Left lung (tissue), 14 donors: ENCODE measurements at places on chromosomes 12 and 14.
A peak's percentile ranks its signal among the peaks of the same experiment; 100 is the strongest.

DNA sequence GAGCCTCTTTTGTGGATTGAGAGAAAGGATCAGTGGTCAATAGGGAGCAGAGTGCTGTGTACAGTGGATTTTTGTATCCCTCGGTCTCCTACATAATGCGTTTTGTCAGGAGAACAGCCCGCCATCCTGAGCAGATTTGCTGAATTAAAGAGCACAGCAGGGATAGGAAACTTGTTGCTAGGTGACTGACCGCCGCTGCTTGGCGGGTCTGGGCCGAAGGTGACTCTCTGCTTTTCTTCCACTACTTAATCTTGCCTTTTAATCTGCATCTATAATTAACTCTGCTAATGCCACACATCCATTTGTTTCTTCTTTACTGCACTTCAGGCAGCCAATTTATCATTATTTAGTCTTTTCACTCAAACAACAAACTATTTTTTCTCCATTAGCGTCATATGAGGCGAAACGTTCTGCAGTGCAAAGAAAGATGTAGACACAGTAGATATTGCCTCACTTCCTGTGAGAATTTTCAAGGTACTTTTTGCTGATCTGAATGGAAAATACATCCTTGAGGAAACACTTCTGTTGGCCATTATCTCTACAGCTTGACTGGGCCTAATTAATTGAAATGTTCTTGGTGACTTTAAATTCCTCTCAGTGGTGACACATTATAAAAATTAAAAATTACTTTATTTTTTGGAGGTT, 108.0 kb downstream of the PPM1A start:
- no peak for DNase-seq

DNA sequence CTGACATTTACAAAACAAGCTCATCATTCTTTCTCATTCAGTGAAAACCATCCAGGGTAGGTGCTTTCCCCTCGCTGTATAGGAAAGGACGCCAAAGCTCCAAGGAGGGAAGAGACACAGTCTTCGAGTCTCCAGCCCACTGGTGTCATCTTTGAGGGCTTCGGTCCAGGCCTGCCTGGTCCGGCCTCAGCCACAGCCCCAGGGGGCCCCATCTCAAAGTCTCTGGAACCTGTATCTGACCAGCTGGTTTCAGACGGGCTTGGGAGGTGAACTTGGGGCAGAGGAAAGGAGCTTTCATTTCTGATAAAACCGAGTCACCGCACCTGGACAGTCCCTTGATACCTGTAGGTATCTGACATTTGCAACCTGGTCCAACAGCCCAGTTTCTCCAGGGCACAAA, 229.5 kb upstream of the RTL1 start:
- DNase-seq, result no peak

GRCh38 chr12:53254816-53255545, 13.1 kb upstream of the ESPL1 start:
- DNase-seq, result no peak

DNA sequence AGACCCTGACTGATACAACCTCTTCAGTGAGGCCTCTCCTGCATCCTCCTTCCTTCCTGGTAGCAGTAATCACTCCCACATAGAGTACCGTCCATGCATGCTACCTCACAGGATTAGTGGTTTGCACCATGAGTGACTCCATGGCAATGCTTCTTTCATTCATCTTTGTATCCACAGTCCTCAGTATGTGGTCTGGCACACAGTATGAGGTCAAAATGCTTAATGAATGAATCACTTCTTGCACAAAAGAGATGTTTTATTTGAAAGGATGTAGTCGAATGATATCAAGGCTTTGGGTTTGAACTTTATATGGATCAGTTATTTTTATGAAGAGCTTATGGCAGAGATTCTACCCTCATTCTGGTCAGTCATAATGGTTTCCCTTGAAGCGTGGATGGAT, 42.2 kb downstream of the KCNA5 start:
- no peak for DNase-seq

GRCh38 chr14:64289571-64289970, 4.6 kb downstream of the ESR2 start:
- no peak for DNase-seq

DNA sequence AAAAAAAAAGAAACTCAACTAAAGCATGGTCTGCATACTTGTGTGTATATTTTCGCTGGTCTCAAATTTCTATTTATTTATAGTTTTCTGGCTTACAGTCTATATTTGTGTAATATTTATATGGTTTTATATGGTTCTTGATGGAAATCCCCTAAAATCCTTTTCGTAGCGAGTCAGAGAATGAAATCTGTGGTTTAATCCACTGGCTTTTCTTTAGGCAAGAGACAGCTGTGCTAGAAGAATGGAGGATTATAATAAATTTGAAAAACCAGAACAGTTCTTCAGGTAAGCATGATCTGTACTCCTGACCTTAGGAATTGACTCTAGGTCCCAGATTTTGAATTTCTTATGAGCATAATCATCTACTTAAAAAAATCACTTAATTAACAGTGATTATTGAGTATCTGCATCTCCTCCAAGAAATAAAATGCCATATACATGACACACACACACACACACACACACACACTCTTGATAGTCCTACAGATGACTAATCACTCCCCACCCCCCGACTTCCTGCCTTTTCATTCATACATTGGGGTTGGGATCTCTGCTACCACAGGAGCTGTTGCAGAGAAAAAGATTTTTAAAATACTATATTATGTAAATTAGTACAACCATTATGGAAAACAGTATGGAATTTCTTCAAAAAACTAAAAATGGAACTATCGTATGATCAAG, 113.4 kb downstream of the CRADD start:
- no peak for DNase-seq

DNA sequence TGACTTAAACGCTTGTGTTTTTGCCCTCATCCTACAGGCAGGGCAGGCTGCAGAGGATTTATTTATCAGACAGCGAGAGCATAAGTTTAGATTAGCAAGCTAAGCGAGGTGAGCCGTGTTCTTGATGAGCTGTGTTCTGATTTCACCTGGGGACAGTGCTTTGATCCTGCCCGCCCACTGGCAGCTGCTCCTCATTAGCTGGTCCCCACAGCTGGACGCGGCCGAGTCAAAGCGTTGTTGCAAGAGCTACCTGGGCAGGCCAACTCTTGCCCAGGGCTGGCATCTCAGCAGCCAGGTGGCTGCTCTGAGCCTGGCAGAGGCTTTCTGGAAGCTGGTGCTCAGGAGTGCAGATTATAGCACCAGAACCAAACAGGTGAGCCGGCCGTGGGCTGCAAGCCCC, 46.8 kb upstream of the BEGAIN start:
- DNase-seq, result no peak

DNA sequence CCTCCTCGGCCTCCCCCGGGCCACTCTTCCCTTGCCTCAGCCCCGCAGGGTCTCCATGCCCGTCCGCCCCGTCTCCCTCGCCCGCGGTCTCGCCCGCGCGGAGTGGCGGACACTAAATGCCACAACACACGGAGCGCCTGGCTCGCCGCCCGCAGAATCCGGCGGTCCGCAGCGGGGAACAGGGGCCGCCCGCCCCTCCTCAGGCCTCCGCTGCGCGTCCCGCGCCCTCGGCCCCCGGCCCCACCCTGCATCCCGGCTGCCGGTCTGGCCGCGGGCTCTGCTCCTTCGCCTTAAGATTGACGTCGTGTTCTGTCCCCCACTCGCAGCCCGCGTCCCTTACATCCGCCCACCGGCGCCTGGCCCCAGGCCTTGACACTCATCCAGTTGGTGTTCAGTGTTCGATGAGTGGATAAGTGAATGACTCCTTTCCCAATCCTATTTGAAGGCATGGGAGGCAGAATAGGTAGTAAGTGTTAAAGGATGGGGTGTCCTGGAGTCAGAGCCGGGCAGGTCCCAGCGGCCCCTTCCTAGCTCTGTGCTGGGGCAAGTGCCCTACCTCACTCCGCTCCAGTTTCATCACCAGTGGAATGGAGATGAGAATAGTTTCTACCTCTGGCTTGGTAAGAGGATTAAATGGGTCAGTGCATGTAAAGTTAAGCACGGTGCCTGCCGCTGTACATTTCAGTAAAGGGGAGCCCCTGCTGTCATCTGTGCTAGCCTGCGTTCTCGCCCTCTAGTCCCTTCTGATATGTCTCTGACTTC, 622 bp downstream of the TECPR2 start:
- peak; percentile 33 for DNase-seq

DNA sequence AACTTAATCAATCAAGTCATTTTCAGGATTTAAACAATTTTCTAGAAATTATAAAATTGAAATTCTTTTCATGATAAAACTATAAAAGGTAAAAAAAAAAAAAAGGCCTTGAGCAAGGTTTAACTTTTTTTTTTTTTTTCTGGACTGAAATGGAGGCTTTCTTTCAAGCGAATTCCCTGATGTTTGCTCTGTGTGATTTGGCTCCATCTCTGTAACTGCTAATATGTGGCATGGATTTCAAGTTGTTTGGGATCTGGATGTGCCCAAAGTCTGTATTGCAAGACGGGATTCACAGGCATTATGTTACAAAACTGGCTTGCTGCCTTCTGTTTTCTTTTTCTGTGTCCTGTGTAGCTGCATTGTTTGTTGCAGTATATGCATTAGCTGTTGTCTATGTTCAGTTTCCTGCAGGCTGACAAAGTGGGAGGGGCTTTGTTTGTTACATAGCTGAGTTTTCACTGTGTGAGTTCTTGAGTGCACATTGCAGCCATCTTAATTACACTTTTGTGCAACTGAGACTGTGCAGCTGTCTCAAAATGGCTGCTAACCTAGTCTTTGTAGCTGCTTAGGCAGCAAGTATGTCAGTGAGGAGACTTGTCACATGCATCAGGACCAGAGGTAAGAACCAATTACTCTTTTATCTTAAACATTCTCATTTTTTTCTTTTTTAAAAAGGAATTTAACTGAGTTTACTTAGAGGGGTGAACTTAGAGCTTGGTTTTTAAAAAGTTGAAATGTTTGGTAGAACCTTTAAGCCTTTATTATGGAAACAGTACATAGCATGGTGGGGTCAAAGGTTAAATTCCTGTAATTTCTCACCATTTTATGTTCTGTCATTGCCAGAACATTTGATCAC, 19.5 kb downstream of the ATF7IP start:
- DNase-seq, result peak; percentile 69
